ENCODE measurements at places on chromosomes 2 and 18.

DNA sequence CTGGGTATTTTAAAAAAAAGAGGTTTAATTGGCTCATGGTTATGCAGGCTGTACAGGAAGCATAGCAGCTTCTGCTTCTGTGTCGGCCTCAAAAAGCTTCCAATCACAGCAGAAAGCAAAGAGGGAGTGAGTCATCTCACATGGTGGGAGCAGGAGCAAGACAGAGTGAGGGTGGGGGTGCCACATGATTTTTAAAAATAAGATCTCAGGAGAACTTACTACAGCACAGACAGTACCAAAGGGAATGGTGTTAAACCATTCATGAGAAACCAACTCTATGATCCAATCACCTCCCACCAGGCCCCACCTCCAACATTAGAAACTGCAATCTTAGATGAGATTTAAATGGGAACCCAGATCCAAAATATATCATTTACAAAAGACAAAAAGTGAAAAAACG lies 14.6 kb downstream of the ZNF519 start:
- no peak for DNase-seq

GRCh38 chr2:98145070-98145469 lies 58.1 kb downstream of the VWA3B start:
- no peak for DNase-seq

DNA sequence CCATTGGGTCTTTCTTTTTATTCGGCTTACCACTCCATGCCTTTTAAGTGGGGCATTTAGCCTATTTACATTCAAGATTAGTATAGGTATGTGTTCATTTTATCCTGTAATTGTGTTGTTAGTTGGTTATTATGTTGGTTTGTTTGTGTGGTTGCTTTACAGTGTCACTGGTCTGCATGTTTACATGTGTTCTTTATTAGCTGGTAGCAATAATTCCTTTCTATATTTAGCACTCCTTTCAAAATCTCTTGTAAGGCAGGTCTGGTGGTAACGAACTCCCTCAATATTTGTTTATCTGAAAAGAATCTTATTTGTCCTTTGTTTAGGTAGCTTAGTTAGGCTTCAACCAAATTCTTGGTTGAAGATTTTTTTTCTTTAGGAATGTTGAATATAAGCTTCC lies 68.7 kb upstream of the XDH start:
- no peak for DNase-seq

GRCh38 chr2:240200230-240201051 lies 60.0 kb upstream of the OTOS start:
- no peak for DNase-seq

GRCh38 chr18:949724-950631 lies 45.3 kb downstream of the ADCYAP1 start:
- DNase-seq: no peak

- no peak for DNase-seq
Observed at GRCh38 chr2:119734047-119734446, 25.7 kb upstream of the PTPN4 start.

DNA sequence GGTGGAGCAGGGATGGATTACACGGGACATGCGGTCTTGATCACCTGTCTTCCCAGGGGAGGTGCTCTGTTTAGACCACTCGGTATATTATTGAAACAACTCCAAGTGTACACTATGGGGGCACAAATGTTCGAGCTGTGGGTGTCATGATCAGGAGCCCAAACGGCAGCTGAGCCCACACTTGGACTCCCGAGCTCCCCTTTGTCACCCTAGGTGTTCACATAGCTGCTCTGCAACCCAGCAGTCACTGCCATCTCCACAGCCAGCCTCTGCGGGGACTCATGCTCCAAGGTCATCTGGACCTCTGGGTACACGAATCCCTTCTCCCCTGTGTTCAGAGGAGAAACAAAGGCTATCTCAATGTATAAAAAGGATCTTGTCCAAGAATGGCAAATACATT lies 46.0 kb downstream of the CAPN13 start:
- DNase-seq: no peak

DNA sequence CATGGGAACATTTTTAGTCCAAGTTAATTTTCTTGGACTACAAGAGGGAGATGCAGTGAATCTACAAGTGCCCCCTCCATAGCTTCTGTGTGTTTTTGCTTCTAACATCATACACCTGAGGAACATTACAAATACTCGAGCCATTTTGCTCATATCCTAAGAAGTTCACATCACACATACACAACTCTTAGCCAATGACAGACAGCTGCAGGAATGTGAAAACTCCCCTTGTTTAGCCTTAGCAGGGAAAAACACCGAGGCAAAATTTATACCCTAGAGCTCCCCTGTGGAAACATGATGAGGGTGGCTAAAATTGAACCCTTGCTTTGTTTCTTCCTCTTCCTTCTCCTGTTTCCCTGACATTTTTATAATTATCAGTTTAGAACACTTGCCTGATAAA lies 928.3 kb upstream of the NRXN1 start:
- no peak for DNase-seq

DNA sequence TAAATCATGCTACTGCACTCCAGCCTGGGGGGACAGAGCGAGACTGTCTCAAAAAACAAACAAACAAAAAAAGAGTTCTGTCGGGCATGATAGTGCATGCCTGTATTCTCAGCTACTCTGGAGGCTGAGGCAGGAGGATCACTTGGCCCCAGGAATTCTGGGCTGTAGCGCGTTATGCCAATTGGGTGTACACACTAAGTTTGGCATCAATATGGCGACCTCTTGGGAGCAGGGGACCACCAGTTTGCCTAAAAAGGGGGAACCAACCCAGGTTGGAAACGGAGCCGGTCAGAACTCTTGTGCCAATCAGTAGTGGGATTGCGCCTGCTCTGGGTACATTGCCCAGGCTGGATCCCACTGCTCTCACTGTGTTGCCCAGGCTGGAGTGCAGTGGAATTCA lies 49.7 kb downstream of the SDC1 start:
- no peak for DNase-seq

GRCh38 chr2:20431772-20432171 lies 15.1 kb upstream of the RHOB start:
- DNase-seq: no peak
